Thoracic aorta (tissue), 2 donors: ENCODE measurements at places on chromosomes 7 and 10.

DNA sequence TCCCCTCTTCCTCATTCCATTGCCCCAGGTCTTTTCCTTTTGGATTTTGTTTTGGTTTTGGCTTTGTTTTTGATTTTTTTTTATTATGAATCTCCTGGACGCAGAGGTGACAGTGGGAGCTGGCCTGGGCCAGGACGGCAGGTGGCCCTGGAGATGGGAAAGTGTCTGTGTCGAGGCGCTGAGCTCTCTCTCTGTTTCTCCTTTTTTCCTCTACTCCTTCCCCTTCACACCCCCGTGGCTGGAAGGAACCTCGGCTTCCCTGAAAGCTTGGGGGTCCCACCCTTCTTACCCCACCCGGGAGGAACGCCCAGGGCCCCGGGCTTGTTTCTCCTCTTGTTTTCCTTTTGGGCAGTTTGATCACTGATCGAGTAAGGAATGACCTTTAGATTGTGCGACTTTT lies 13.2 kb downstream of the TRIM8 start:
- no peak for DNase-seq

DNA sequence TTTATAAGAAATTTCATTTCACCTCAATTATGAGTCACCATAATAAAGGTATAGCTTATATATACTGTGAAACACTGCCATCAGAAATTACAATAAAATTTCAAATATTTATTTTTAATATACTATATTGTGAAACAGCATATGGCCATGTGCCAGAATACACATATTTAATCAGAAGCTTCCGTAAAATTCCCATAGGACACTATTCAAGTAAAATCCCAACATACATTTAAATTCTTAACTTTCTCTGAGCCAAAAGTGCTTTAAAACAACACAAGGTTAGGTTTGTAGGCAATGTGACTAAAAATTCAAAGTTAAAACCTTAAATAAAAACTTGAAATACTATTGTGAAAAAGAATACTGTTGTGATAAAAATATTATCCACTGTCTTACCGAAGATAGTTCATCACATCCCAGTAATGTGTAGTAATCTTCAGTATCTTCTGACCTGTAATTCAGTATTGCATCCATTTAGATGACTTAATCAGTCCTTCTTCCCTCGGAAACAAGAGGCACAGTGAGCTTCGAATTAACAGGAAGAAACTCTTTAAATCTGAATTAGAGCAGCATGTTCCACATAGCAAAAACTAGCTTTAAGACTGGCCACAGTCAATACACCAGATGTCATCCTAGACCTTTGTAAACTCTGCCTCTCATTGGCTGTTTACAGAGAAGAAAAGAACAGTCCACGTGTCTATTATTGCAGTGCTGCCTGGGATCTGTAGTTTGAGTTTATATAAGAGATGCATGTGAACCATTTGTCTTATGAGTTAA lies at the start of gene DNAJC12:
Gene DNAJC12, minus strand, starts transcription at position 648 of the 774 bp plus-strand sequence. Its CDS starts 177 bp downstream, at position 471.
- no peak for DNase-seq

- no peak for DNase-seq
These were observed 252.2 kb downstream of the WDR37 start for GRCh38 chr10:1308173-1308961.

- no peak for DNase-seq
These were observed 439 bp upstream of the KNDC1 start for GRCh38 chr10:133159611-133159949.

DNA sequence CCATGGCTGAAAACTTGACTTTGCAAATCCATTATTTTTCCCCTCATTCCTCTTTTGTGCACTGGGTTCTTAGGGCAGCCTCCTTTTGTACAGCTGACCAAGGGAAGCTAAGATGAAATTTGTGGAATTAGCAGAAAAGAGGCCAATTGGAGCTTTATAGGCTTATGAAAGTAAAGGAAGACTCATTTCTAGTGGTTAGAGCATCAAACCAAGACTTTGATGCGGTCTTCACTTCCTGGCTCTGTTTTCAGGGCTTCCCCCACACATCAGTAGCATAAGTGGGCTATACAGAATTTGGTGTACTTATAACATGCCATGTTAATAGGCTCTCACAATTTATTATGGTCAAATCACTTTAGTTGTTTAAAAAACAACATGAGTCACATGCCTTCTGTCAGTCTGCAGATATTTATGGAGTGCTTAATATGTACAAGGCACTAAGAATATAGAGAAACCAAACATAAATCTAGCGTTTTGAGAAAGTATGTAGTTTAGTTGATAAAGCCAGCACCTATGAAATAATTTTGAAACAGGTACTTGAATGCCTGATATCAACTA lies 5.7 kb downstream of the AUTS2 start:
- DNase-seq: no peak

GRCh38 chr7:6257675-6258074 lies 14.7 kb downstream of the CYTH3 start:
- DNase-seq: no peak

DNA sequence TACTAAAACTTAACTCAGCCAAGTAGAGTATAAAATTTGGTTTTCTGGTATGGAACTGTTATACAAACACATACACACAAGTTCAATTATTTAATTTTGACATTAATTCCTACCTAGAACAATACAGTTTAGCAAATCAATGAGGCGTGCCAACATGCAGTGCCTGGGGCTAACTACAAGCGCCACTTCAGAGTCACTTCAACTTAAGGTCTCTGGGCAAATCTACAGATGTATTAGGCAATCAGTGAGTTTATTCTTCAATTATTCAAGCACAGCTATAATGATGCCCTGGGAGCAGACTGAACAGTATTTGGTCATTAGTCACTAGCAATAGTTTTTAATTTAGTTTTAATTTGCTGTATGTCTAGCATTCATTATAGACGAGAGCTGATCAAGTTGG lies 51.6 kb downstream of the HIBADH start:
- DNase-seq: no peak

GRCh38 chr7:34821932-34822558 lies 164.0 kb downstream of the NPSR1 start:
- no peak for DNase-seq
